ENCODE measurements at places on chromosomes 1 and 21. TPM values are rescaled to one million over a fixed set of nuclear protein-coding genes. Genes with fewer than 3 reads are reported as not detected.
A peak's percentile ranks its signal among the peaks of the same experiment; 100 is the strongest.

Gene IQCC
- 0.67 TPM for total RNA-seq

DNA sequence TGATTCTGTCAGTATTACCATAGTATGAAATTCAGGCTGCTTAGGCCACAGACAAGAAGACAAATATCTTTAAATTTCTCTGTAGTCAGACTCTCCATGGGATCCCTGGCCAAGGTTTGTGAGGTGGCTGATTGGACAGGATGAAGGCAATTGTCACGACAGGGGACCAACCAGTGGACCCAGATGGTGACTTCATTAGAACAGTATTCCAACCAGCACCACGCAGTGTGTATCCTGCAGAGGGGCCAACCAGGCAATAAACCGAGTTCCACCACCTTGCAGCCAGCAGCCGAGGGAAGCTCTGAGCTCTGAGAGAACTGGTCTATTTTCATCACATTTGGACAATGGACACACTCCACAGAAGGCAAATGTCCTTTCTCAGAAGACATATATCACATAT, 16.1 kb downstream of the DSCAM start:
- no peak for DNase-seq

Gene ERG
- 37.4 TPM for total RNA-seq

- no peak for DNase-seq
These were observed 70.6 kb downstream of the SYT6 start for GRCh38 chr1:114082867-114083585.

- DNase-seq: no peak
These were observed 417.0 kb downstream of the PTBP2 start for GRCh38 chr1:97138515-97139032.

Gene KLF17
- total RNA-seq: not detected

- no peak for DNase-seq
These were observed 100.0 kb upstream of the ADAR start for GRCh38 chr1:154707901-154708463.

- no peak for DNase-seq
These were observed 16.4 kb downstream of the CD2 start for GRCh38 chr1:116770625-116771024.

GRCh38 chr1:20301463-20302107, 10.9 kb downstream of the VWA5B1 start:
- DNase-seq: no peak

Gene KIRREL1
- total RNA-seq: 99.8 TPM

Gene WASF2
- total RNA-seq: 156 TPM

Gene ELF3
- total RNA-seq: 1.9 TPM

Gene FAM167B
- 7.5 TPM for total RNA-seq

- DNase-seq: no peak
These were observed 43.1 kb downstream of the DUSP10 start for GRCh38 chr1:221698579-221699349.

- no peak for DNase-seq
These were observed 49.7 kb downstream of the PGM1 start for GRCh38 chr1:63642901-63643300.

DNA sequence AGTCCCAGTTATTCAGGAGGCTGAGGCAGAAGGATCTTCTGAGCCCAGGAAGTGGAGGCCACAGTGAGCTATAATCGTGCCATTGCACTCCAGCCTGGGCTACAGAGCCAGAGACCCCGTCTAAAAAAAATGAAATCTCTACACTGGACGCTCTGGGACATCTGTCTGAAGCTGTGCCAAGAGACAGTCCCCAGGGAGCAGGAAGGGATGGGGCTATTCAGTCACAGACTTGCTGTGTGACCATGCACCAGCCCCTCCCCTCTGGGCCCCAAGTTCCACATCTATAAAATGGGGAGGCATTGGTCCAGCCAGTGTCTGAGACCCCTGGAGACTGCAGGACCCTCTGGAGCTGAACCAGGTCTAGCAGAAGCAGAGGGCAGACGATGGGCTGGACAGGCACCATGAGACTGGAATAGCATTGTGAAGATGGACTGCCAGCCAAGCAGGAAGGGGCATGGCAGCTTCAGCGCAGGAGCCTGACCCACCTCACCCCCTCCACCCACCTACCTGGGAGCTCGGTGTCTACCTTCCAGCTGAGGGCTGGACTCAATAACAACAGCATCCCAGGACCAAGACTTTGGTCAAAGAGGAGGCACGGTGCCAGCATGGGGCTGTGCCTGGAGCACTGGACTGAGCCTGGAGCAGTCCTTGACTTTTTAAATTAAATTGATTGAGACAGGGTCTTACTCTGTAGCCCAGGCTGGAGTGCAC, 1.4 kb downstream of the TMEM54 start:
- DNase-seq: no peak

DNA sequence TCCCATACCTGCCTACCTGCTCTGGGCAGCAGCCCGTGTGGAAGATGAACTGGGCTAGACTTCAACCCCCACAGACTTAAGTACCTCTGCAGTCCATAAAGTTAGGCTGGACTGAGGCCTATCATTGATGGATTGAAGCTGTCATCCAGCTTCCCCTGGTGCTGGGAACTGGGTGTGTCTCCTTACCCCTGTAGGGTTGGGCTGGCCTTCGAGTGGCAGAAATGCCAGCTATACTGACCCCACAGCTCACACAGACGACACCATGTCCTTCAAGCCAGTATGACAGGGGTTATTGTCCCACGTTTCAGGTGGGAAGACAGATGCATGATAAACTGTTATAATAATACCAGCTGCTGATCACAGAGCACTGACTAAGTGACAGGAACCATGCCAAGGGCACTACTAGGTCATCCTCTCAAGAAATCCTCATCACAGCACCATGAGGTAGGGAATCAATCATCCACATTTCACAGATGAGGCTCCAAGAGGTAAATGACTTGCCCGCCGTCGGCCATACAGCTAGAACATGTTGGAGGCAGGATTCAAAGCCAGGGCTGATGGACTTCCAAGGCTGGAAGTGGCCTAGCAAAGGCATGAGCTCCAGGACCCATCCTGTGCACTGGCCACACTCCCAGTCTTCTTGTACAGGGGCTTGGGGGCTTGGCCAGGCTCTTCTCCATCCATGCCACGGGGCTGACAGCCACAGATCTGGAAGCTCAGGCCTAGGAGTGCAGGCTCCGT, at the start of gene BEST4:
Gene BEST4, minus strand, starts transcription at position 51 of the 741 bp plus-strand sequence. CDS start 465 bp downstream, outside the sequence.
- no peak for DNase-seq

Gene NDC1
- total RNA-seq: 7.9 TPM

DNA sequence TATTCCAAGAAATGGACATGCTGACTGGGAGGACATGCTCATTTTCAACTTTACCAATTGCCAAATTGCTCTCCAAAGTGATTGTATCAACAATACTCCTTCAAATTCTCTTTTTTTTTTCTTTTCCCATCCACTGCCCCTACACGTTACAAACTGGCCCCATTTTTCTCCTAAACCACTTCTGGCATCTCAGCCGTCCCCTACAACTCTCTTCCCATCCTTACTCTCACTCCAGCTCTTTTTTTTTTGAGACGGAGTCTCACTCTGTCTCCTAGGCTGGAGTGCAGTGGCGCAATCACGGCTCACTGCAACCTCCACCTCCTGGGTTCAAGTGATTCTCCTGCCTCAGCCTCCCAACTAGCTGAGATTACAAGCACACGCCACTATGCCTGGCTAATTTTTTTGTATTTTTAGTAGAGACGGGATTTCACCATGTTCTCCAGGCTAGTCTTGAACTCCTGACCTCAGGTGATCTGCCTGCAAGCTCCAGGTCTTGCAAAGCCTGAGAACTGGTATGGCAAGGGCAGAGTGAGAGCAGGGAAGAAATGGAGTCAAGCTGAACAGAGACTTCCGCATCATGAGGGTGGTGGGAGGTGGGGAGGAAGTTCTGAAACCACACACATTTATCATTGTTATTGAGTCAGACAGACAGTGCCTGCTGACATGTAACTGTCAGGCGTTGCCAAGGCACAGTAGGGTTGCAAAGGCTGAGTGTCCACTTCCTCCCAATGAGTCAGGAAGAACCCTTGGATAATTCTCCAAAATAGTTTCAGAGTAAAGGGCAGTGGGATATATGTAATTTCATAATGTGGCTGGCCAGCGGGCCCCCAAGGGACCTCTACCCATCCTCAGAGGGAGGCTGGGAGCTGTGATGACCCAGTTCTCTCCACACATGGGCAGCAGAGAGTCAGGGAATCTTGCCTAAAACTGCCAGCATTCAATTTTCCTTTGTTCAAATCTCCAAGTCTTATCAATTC, 17.4 kb downstream of the CELA3A start:
- DNase-seq: no peak

DNA sequence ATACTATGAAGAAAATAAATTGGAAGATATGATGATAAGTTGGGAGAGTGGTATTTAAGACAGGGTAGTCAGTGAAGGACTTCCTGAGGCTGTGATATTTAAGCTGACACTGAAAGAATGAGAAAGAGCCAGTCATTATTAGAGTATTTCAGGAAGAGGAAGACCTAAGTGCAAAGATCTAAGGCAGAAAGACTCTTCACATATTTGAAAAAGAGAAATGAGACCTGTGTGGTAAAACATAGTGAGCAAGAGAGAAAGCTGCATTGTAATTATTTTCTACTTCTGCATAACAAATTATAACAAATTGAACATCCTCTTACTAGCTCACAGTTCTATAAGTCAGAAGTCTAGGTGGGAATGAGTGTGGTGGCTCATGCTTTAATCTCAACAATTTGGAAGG, 34.6 kb upstream of the DOCK7 start:
- no peak for DNase-seq

DNA sequence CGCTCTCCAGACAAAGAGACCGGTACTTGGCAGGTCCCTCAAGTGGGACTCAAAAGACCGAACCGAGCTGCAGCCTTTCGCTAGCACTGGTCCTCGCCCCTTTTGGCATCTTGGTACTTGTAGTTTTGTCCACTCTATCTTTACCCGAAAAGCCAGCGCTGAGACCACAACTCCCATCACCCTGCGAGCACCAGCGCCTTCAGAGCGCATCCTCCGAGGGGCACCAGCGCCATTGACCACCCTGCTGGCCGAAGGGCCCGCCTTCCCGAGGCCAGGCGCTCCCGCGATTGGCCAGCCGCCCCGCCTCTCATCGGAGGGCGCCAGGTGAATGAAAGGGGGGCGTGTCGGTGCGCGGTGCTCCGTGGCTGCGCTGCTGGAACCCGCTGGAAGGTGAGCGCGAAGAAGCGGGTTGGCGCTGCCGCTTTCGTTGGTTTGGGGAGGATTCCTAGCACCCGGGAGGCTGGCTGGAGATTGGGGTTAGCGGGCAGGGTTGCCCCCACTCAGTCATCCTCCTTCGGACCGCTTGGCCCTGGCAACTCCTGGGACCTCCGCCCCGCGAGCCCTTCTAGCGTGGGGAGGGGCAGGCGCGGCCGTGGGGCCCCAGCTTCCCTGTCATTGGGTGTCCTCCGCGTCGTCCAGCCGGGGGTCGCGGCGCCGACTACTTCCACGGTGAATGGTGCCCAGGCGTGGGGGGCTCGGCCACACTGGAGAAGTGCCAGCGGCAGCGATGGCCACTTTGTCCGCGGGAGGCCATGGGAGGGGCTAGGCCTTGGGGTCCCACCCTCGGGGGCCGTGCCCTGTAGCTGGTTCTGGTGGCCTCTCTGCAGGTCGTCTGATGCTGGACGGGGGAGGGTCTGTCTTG, at the start of gene ZBTB8B:
Gene ZBTB8B, plus strand, starts transcription at position 357 of the 862 bp plus-strand sequence. CDS start 5,553 bp downstream, outside the sequence.
- no peak for DNase-seq

Gene CXADR
- total RNA-seq: 0.74 TPM

- no peak for DNase-seq
These were observed 52.8 kb upstream of the LYPLAL1 start for GRCh38 chr1:219120624-219121544.

- DNase-seq: no peak
These were observed 199.4 kb upstream of the CACYBP start for GRCh38 chr1:174800216-174800851.

Gene CSDE1
- total RNA-seq: 715 TPM

Gene KCNE1
- total RNA-seq: 7.3 TPM

DNA sequence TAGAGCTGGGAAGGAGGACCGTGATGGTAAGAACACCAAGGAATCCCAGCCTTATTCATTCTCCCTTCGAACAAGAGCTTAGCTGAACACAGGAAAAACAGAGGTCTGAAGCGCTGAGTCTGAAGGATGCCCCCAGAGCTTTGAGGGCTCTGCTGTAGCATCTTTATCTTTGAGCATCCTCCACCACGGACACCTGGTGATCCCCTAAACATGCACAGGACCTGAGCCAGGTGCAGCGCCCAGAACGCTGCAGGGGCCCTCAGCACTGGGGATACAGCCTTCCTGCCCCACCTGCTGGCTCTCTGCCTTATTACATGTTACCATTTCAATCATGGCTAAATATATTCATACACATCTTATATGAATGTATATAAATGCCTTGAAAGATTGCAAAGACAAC, 7.7 kb upstream of the GPATCH4 start:
- DNase-seq: no peak

Gene CAMK2N1
- total RNA-seq: 13.6 TPM

GRCh38 chr1:2310332-2311183, 80.8 kb downstream of the MORN1 start:
- no peak for DNase-seq

Gene GNAI3
- 8.7 TPM for total RNA-seq

Gene OR14K1
- total RNA-seq: not detected

- peak; percentile 67 for DNase-seq
These were observed 5.7 kb upstream of the ABCG1 start for GRCh38 chr21:42213082-42213774.

Gene LENEP
- not detected for total RNA-seq

All from mesenteric fat pad (tissue), 1 donor.